ENCODE measurements at places on chromosomes 5 and 9. TPM values are rescaled to one million over a fixed set of nuclear protein-coding genes. Genes with fewer than 3 reads are reported as not detected.

DNA sequence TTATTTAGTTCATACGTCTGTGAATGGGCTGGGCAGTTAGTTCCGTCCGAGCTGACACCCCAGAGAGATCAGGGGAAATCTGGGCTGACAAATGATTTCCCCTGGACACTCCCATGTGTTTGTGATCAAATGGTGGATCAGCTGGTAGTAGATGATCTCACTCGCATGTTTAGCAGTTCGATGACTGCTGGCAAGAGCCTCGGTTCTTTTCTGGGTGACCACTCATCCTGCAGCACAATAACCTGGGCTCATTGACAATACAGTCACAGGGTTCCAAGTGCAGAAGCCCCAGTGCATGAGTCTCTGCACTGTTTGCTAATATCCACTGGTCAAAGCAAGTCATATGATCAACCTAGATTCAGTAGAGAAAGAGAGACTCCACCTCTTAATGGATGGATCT lies 155.9 kb downstream of the NR2F1-AS1 start:
- H3K4me1 ChIP-seq: no peaks in the 10 kb centered on the region
- DNase-seq: no peak
- no peaks in the 10 kb centered on the region for H3K36me3 ChIP-seq
- no peak overlapping the region for H3K27ac ChIP-seq
- H3K4me3 ChIP-seq: no peak overlapping the region
- no peaks in the 10 kb centered on the region for H3K27me3 ChIP-seq

Gene NOL6
- polyA plus RNA-seq: 23.6 TPM

- H3K27me3 ChIP-seq: no peaks in the 10 kb centered on the region
- H3K36me3 ChIP-seq: no peaks in the 10 kb centered on the region
- no peak overlapping the region for H3K27ac ChIP-seq
These were observed 8.1 kb downstream of the TTC23L start for GRCh38 chr5:34847056-34847455.

DNA sequence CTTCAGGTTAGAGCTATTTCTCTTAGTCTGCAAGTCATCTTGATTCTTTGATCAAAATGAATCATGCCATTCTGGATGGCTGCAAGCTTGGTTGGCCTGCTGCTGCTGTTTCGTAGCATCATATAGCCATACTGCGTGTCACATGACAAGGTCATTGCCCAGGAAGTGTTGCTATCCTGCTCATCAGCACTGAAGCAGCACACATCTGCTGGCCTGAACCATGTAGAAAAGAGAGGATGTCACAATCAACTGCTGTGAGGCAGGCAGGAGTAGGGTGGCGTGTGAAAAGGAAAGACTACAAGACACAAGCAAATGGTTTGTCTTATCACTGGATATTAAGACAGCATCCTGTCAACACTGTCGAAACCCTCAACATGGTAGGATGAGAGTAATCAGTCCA lies 376.7 kb upstream of the RORB start:
- H3K4me1 ChIP-seq: no peaks in the 10 kb centered on the region
- H3K36me3 ChIP-seq: no peaks in the 10 kb centered on the region
- no peak overlapping the region for H3K27ac ChIP-seq

Gene HK3
- 1.3 TPM for polyA plus RNA-seq
